Uterus (tissue), 4 donors: ENCODE measurements at places on chromosomes 4 and X. TPM values are rescaled to one million over a fixed set of nuclear protein-coding genes. Genes with fewer than 3 reads are reported as not detected.

DNA sequence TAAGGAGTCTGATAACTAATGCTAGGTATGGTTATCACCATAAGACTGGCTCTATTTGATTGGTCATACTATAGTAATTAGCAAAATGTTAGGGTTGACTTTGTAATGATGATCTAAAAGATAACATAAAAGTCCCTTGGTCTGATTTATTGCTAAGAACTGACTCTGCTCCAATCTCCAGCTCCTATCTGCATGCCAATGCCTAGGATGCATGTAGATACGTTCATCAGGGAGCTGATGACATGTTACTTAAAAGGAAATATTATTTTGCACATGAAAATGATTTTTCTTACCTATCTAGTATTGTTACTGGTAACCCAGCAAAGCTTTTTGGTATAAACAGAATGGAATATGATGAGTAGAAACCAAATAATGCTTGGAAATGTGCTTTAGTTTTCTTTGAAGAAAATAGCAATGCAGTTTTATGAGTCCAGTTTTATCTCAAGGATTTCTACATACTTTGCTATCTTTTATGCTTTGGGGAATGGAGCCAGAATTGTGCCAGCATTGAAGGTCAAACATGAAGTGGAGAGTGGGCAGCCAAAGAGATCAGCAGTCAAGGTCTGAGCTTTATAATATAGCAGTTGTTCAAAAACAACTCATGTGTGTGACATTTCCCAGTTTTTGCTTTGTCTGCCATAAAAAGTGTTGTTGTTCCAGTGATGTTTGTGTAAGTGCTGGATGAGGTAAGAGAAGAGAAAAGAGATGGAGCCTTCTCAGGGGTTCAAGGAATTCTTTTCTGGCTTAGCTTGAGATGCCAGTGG lies 121.0 kb downstream of the ARHGAP24 start:
- no peaks in the 10 kb centered on the region for H3K36me3 ChIP-seq
- no peak overlapping the region for H3K27ac ChIP-seq
- DNase-seq = no peak
- H3K4me1 ChIP-seq = no peaks in the 10 kb centered on the region
- no peak overlapping the region for H3K4me3 ChIP-seq
- H3K27me3 ChIP-seq = no peaks in the 10 kb centered on the region

DNA sequence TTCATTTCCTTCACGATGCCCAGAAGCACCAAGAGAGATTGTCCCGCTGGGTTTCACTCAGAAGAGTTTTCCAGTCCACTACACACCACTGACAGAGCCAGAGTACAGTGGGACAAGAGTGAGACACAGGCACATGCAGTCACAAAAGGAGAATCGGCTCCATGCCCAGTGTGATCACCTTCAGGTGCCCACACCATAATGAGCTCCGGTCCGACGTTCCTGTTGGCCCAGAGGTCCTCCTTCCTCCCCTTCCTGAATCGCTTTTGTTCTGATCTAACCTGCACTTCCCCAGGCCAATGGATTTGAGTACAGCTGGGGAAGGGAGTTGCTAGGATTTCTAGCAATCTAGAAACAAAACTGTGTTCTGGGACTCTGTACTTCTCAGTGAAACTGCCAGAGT lies 4.6 kb upstream of the CHRNA9 start:
- H3K4me3 ChIP-seq = no peak overlapping the region
- no peak overlapping the region for H3K27ac ChIP-seq
- H3K4me1 ChIP-seq = no peaks in the 10 kb centered on the region
- no peaks in the 10 kb centered on the region for H3K27me3 ChIP-seq
- no peaks in the 10 kb centered on the region for H3K36me3 ChIP-seq
- no peak for DNase-seq

- no peak overlapping the region for H3K4me3 ChIP-seq
- H3K27ac ChIP-seq = no peak overlapping the region
- no peaks in the 10 kb centered on the region for H3K36me3 ChIP-seq
- no peaks in the 10 kb centered on the region for H3K4me1 ChIP-seq
Observed at GRCh38 chrX:117327373-117327772, 789.2 kb downstream of the KLHL13 start.

DNA sequence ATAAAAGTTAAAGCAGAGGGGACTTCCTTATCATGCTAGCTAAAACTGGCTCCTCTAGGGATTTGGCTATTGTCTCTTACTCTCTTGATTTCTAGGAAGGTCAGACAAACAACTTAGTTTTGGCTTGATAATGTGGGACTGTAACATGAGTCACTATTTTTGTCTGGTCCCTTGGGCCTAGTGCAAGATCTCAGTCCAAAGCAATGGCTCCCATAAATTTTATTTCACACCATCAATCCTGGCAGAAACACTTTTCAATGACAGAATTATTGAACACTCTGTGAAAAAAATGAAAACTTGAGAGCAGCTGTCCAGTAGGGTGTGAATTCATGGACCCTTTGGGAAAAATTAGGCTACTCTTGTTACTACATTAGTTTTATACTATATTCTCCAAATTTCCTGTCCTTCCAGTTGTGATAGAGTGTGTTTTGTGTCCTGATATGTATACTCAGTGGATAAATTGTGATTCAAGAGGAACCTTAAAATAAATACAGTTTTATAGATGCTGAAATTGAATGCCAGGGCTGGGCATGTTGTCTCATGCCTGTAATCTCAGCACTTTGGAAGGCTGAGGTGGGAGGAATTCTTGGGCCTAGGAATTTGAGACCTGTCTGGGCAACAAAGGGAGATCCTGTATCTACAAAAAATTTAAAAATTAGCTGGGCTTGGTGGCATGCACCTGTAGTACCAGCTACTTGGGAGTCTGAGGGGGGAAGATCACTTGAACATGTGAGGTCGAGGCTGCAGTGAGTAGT lies 10.8 kb upstream of the SNCA start:
- H3K27ac ChIP-seq = no peak overlapping the region
- DNase-seq = no peak
- H3K36me3 ChIP-seq = no peaks in the 10 kb centered on the region
- H3K4me3 ChIP-seq = no peak overlapping the region
- H3K27me3 ChIP-seq = no peaks in the 10 kb centered on the region

DNA sequence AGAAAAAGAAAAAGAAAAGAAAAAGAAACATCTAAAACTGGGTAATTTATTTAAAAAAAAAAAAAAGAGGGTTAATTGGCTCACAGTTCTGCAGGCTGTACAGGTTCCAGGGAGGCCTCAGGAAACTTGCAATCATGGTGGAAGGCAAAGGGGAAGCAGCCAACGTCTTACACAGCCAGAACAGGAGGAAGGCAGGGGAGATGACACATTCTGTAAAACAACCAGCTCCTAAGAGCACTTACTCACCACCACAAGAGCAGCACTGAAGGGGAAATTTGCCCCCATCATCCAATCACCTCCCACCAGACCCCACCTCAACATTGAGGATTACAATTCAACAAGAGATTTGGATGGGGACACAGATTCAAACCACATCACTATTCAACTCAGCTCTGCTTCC lies 36.8 kb upstream of the TMEM184C start:
- H3K4me1 ChIP-seq = no peaks in the 10 kb centered on the region
- no peaks in the 10 kb centered on the region for H3K36me3 ChIP-seq
- no peak overlapping the region for H3K27ac ChIP-seq
- DNase-seq = no peak

Gene ETDA
- not detected for total RNA-seq

- H3K4me3 ChIP-seq = no peak overlapping the region
- H3K4me1 ChIP-seq = no peaks in the 10 kb centered on the region
- no peaks in the 10 kb centered on the region for H3K27me3 ChIP-seq
- DNase-seq = no peak
Observed at GRCh38 chr4:134174271-134174670, 27.3 kb downstream of the PABPC4L start.

Gene KANTR
- 22.6 TPM for total RNA-seq

- no peak for DNase-seq
- no peak overlapping the region for H3K27ac ChIP-seq
- no peak overlapping the region for H3K4me3 ChIP-seq
- H3K36me3 ChIP-seq = no peaks in the 10 kb centered on the region
- no peaks in the 10 kb centered on the region for H3K27me3 ChIP-seq
Observed at GRCh38 chr4:173046818-173047217, 121.8 kb upstream of the GALNT7 start.

DNA sequence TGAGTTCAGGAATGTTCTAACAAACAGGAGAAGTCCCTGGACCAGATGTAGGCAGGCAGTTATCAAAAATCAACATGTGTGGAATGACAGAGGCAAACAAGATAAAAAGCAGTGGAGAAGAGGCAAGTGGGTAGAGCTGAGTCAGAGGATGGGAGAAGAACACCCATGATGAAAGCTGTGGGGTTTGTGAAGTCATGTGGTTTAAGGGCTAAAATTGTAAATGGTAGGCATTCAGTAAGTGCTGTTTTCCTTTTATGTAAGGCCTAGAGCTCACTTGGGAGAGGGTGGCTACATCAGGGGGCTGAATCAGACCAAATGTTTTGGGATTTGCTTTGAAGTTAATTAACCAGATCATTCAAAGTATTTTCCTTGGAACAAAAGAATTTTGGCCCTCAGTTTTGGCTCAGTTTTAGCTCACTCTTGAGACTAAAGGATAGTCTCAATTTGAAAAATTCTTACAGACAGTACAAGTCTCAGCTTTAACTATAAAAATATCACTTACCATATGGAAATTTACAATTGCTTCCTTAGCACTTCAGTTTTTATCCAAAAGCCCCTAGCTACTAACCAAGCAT lies 114.5 kb upstream of the PCDH7 start:
- no peak for DNase-seq
- H3K27me3 ChIP-seq = no peaks in the 10 kb centered on the region
- no peaks in the 10 kb centered on the region for H3K36me3 ChIP-seq
- no peaks in the 10 kb centered on the region for H3K4me1 ChIP-seq
- H3K27ac ChIP-seq = no peak overlapping the region

DNA sequence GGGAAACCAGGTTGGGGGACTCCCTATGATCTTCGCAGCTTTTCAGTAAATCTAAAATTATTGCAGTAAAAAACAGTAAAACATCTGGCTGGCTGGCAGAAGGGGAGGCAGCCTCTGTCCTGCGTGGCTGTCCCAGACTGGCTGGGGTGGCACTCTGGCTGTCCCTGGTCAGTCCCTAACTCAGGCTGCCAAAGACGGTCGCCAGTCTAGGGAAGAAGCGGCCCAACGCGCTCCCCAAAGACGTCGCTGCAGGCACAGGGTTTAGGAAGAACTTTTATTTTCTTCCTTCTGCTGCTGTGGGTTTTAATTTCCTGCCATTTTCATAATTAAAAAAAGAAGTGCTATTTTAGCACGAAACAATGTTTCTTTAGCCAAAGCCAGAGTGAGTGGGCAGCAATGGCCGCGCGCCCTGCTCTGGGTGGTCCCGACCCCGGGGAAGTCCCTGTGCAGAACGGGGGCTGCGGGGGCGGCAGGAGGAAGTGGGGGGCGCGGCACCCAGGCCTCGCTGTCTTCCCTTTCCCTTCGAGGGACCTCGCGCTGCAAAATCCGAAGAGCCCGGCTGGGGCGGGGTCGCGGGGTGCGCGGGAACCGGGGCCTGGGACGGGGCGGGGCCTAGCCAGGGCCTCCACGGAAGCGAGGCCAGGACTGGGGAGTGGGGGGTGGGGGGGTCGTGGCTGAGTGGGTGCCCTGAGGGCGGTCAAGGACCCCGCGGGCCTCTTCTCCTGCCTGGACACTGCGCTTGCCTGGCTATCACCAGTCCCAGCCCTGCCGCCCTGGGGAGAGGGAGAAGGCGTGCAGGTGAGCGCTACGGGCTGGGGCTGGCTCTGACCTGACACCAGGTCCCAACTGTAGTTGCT lies 6.3 kb upstream of the LETM1 start:
- H3K4me3 ChIP-seq = no peak overlapping the region
- H3K27me3 ChIP-seq = peaks cover under 1% of the 10 kb centered on the region
- H3K4me1 ChIP-seq = no peaks in the 10 kb centered on the region
- no peak for DNase-seq
- H3K36me3 ChIP-seq = no peaks in the 10 kb centered on the region

- DNase-seq = no peak
- H3K27ac ChIP-seq = no peak overlapping the region
- H3K36me3 ChIP-seq = no peaks in the 10 kb centered on the region
- H3K27me3 ChIP-seq = no peaks in the 10 kb centered on the region
- H3K4me3 ChIP-seq = no peak overlapping the region
Observed at GRCh38 chr4:141216002-141216761, 4.5 kb upstream of the ZNF330 start.

Gene MAB21L2
- not detected for total RNA-seq

- H3K27ac ChIP-seq = peak overlapping the region; percentile 96
- H3K4me3 ChIP-seq = no peak overlapping the region
- no peak for DNase-seq
- H3K4me1 ChIP-seq = peaks cover 40% of the 10 kb centered on the region
Observed at GRCh38 chr4:139922406-139923024, 231.5 kb downstream of the MAML3 start.

- H3K4me1 ChIP-seq = no peaks in the 10 kb centered on the region
- no peak for DNase-seq
- no peak overlapping the region for H3K4me3 ChIP-seq
Observed at GRCh38 chr4:146148021-146148420, 27.5 kb upstream of the LSM6 start.

Gene GATA1
- total RNA-seq = 0.35 TPM

DNA sequence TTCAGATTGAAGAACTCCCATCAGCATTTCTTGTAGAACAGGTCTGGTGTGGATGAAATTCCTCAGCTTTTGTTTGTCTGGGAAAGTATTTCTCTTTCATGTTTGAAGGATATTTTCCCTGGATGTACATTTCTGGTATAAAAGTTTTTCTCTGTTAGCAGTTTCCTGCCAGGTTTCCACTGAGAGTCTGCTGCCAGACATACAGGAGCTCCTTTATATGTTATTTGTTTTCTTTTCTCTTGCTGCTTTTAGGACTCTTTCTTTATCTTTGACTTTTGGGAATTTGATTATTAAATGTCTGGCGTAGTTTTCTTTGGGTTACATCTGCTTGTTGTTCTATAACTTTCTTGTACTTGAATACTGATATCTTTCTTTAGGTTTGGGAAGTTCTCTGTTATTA lies 486.5 kb downstream of the ARAP2 start:
- no peak overlapping the region for H3K27ac ChIP-seq
- no peaks in the 10 kb centered on the region for H3K36me3 ChIP-seq
- no peak for DNase-seq
- no peaks in the 10 kb centered on the region for H3K4me1 ChIP-seq

Gene NDST3
- total RNA-seq = not detected

DNA sequence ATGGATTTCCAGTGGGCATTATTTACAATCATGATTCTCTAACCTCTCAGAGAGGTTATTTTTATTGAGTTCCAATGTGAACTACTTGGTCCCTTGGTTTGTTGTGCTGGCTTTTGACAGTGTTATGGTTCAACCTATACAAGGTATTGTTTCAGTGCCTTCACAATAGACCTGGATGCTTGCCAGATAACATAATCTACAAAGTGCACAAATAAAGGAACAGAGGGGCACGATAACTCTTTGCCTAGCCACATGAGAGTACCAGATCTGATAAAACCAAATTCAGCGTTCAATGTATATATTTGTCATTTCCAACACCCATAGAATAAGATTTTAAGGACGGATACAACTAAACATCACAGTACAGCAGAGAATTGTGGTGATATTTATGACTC lies 120.8 kb downstream of the RASL11B start:
- H3K4me1 ChIP-seq = no peaks in the 10 kb centered on the region
- no peaks in the 10 kb centered on the region for H3K36me3 ChIP-seq
- H3K27ac ChIP-seq = peak overlapping the region; percentile 9
- DNase-seq = no peak
